ENCODE measurements at places on chromosomes 6 and 20. TPM values are rescaled to one million over a fixed set of nuclear protein-coding genes. Genes with fewer than 3 reads are reported as not detected.

- DNase-seq, result no peak
Measured at GRCh38 chr6:21111093-21111725, 482.3 kb upstream of the SOX4 start.

- DNase-seq, result peak; percentile 51
Measured at GRCh38 chr6:93282521-93283031, 136.8 kb downstream of the EPHA7 start.

DNA sequence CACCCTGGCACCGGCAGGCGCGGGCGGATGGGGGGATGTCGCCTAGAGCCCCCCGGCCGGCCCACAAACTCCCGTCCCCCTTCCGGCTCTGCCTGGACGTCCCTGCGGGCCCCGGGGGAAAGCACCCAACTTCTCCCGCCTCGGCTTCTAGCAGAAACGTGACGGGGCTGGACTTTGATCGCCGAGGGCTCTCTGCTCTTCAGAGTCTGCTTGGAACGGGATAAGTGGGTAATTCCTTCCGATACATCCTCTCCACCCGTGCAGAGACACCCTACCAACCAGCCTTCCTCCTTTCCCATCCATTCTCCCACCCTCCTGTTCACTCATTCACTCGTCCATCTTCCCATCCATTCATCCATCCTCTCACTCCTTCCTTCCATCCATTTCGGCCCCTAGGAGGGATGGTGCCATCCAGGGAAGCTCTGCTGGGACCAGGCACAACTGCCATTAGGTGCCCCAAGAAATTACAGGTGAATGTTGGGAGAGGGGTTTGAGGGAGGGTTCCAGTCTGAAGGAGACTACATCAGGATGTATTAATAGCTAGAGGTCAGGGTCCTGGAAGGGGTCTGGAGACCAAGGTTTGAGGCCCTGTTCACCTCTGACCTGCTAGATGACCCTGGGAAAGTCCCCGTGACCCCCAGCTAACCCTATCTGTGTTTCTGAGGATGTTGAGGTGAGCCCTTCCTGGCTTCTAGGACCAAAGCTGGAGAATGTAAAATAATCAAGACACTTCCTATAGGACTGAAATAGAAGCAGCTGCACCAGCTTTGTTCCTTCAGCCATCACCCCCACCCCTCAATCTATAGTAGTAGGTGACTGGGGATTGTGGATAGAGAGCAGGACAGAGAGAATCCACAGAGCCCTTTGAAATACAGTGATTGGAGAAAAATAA lies 538 bp downstream of the TTLL9 start:
- DNase-seq, result no peak

DNA sequence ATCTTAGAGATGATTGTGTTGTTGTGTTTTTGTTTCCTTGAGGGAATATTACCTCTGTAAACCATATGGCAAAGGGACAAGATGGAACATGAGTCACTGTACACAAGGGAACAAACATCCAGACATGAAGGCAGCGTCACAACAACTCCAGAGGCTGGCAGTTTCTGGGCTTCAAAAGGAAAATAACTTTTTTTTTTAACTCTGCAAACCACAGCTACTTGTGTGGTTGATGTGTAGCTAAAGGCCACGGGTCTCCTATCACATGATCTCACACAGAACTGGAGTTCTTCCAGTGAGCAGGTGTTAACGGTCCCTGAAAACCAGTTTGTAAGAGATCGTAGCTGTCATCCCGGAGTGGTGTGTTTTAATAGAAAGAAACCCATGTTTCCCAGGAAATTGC lies 33.2 kb upstream of the HBS1L start:
- no peak for DNase-seq

DNA sequence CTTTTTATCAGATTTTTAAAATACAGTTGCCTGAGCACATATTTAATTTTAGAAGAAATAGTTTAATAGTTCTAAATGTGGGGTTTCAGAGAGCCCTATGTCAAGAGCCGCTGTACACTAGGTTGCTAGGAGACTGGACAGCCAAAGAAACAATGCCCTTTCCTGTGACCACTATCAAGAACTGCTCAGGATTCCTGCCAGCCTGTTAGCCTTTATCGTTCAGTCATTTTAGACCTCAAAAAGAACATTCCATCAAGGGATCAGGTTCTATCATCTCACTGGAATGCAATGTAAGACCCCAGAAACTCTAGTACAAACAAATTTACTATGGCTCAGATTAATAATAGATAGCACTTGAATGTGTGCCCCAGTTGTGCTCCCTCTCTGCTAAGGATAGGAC lies 181.2 kb upstream of the CCN2 start:
- no peak for DNase-seq

DNA sequence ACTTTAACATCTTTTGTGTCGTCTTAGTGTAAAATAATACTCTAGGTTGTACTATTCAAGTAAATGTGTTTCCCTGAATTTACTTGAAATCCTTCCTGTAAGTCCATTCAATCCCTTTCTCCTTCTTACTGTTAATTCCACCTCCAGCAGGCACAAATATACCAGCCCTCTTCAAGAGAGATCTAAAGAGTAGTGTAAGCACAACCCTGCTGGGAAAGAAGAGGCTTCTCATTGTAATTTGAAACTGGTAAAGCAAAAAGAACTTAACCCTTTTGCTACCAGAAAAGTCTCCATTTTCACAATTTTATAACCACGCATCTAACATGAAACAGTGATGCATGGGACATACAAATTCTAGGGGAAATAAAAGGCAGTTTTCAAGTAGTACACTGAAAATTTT lies at the start of gene BMP5:
Gene BMP5 (minus strand): TSS at position 191 of the 400 bp plus-strand sequence. CDS start 725 bp downstream, outside the sequence.
- DNase-seq, result no peak

DNA sequence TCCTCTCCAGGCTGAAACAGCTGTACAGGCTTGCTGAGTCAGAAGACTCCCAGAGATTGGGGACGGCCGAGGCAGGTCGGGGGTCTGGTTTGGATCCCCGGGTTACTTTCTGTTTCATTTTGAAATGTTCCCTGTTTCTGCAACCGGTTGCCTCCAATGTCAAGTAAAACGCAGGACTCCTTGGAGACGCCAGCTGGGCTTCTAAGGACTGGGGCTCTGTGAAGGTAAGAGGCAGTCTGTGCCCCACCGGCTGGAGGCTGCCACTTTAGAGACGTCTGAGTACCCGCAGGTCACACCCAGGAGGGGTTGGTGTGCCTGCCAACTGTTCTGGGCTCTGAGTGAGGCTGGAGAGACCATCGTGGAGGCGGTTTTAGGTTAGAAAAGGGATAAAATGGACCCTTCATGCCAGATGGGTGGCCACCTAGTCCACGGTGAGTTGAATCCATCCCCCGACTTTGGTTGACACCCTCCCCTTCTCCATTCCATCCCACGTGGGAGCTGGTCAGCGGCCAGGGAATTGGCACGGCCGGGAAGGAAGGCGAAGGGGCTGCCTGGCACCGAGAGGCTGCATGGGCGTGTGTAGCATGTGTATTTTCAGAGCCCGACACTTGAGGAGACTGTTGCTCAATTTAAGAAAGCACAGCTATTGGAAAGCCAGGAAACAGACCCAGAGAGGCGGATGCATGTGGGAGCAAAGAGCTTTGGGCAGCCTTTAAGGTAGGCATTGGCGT lies 240.9 kb downstream of the PHACTR1 start:
- DNase-seq, result peak; percentile 92

- DNase-seq, result no peak
Measured at GRCh38 chr20:11452326-11452725, 465.4 kb upstream of the BTBD3 start.

- no peak for DNase-seq
Measured at GRCh38 chr6:112183271-112183671, 71.1 kb downstream of the LAMA4 start.

DNA sequence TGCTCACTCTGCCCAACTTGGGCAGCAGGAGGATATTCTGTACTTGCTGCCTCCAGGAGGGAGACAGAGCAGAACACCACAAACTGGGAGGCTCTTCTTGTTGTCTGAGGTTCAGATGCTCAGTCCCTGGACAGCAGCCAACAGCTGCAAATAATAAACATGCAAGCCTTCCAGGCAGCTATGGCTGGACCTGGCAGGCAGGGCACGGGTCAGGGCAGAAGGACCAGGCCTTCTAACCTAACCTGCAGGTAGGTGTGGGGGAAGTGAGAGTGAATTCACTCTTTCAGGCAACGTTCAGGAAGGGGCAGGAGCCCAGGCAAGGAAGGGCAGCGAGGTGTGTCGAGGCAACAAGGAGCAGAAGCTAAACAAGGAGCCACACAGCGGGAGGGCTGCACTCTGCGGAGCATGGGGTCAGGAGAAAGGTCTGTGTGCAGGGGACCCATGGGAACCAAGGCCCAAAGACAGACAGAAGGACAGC lies 31.5 kb downstream of the NINL start:
- DNase-seq, result no peak

- DNase-seq, result no peak
Measured at GRCh38 chr6:157630463-157631080, 192.5 kb upstream of the SNX9 start.

- DNase-seq, result no peak
Measured at GRCh38 chr6:90669846-90670245, 83.0 kb upstream of the MAP3K7 start.

DNA sequence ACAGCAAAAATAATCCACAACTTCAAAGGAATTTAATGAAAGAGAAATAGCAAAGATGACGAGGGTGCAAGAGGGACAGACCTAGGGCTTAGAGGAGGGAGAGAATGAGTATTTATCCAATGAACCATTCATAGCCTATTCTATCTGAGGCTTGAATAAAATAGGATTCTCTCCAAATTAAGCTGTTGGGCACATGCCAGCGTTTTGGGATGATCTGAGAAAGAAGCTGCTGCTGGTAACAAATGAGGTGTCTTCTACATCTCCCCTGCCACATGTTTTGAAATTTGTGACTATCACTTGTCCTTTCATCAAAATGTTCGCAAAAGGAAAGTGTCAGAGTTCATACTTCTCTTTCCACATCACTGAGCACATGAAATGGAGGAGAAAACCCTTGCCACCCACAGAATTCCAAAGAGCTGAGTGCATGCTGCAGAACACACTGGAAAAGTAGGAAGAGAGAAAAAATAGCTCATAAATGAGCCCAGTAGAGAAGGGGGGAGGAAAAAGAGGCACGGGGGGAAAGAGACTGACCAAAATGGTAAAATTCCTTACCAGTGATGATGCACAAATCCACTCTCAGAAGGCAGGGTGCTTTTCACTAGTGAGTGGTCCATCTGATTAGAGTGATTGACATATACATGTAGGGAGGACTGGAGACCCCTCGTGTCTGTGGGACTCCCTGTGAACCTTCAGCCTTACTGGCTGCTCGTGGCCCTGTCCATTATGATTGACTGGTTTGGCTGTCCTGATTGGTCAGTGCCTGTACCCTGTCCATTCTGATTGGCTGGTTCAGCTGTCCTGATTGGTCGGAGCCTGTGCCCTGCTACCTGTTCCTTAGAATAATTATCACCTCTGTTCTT lies 180.5 kb downstream of the OGFRL1 start:
- no peak for DNase-seq

- DNase-seq, result no peak
Measured at GRCh38 chr6:151284548-151285017, 44.8 kb downstream of the AKAP12 start.

- no peak for DNase-seq
Measured at GRCh38 chr6:168025831-168026710, 28.6 kb downstream of the KIF25 start.

PRR18 gene
- not detected for total RNA-seq

ARMC12 gene
- total RNA-seq, result 0.52 TPM

HELZ2 gene
- total RNA-seq, result 53.3 TPM

FAM209B gene
- total RNA-seq, result not detected

C6orf141 gene
- total RNA-seq, result 2.1 TPM

Measured in upper lobe of right lung (tissue), 1 donor.